ENCODE measurements at places on chromosomes 11 and 22.

GRCh38 chr22:27636716-27637508 is 164.6 kb downstream of the MN1 start:
- no peak for DNase-seq

DNA sequence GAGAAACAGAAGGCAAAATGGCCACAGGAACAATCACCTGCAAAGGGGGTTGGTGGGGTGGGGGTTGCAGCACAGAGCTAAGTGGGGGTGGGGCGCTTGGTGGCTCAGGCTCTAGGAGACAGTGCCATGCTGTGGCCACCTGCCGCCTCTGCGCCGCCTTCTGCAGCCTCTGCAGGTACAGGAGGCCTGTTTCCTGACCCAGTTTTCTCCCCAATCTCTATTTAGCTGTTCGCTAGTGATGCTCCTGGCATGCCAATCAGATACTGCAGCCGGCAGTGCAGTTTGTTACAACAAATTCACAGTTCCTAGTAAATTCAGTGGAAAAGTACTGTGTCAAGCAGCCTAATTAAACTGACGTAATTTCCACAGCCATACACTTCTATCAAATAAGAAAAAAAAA is 106.4 kb downstream of the SERGEF start:
- DNase-seq = no peak

- DNase-seq = no peak
These were observed 11.3 kb upstream of the ADORA2A start for GRCh38 chr22:24416095-24416494.

- DNase-seq = no peak
These were observed 31.5 kb upstream of the CYB5R3 start for GRCh38 chr22:42680648-42681047.

DNA sequence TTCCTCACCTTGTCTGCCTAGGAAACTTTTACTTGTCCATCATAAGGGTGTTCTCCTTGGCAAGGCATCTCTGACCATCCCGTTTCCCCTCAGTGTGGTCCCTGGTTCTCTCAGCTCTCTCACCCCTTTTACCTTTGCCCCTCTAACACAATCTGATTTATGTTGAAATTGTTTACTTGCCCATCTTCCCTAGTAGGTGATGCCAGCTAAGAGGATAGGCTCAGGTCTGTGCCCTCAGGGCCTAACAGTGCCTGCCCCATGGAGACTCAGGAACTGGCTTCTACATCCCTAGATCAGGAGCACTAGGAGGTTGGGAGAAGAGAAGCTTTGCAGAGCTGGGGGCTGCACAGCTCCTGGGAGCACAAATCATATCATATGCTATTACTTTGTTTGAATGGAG is 21.1 kb upstream of the ALG8 start:
- DNase-seq = no peak

GRCh38 chr11:43738600-43739409 is 58.3 kb downstream of the HSD17B12 start:
- no peak for DNase-seq

GRCh38 chr11:95301474-95301873 is 70.5 kb upstream of the SESN3 start:
- DNase-seq = no peak
